ENCODE measurements at places on chromosomes 12 and 14.

DNA sequence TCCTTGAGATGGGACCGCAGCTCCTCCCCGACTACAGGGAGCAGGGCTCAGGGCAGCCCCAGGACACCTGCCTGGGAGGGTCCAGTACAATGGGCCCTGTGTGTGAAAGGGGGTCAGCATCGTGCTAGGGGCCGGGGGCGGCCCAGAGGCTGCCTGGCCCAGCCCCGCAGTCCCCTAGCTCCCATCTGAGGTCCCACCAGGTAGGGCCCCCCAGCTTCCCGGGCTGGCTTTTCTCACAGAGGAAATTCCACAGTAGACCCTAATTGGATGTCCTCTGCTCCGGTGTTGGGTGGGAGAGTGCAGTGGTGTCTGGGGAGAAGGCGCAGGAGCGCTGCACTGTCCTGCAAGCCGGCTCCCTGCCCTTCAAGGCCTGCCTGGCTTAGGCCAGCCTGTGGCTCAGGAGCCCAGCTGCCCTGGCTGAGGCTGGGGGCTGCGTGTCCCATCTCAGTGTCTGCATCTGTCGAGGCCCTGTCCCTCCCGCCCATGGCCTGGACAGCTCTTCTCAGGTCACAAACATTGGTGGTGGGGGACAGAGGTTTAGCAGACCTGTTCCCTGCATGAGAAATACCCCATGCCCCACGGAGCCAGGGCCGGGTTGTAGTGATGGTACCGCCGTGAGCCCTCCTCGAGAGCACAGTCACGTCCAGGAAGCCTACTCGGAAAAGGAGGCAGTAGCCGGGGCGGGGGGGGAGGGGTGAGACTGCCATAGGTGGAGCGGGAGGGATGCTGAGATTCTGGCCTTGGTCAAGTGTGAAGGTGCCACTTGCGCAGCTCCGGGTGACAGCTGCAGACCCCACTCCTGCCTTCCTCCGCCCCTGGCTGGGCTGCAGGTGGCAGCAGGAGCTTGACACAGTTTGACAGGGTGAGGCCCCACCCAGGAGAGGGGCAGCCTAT lies 11.6 kb downstream of the HIP1R start:
- DNase-seq, result no peak

GRCh38 chr12:24109381-24110039 lies 160.0 kb upstream of the SOX5 start:
- DNase-seq, result no peak

DNA sequence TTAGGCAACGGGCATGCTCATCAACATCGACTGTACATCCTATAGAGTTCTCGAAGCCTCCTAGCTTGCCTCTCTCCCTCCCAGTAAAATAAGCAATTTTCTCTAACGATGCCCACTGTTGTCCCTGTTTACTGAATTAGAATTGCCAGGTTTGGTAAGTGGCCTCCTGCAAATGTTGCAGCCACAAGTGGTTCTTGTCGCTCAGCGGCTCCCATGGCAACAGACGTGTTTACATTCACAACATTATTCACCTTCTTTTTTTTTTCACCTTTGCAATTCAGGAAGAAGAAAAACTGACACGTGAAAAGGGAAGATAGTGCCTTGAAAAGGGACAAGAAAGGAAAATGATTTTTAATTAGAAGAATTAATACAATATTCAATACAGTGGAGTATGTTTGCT lies 100.9 kb upstream of the PKP2 start:
- no peak for DNase-seq

GRCh38 chr12:6533653-6533922 lies 729 bp upstream of the GAPDH start:
- no peak for DNase-seq

DNA sequence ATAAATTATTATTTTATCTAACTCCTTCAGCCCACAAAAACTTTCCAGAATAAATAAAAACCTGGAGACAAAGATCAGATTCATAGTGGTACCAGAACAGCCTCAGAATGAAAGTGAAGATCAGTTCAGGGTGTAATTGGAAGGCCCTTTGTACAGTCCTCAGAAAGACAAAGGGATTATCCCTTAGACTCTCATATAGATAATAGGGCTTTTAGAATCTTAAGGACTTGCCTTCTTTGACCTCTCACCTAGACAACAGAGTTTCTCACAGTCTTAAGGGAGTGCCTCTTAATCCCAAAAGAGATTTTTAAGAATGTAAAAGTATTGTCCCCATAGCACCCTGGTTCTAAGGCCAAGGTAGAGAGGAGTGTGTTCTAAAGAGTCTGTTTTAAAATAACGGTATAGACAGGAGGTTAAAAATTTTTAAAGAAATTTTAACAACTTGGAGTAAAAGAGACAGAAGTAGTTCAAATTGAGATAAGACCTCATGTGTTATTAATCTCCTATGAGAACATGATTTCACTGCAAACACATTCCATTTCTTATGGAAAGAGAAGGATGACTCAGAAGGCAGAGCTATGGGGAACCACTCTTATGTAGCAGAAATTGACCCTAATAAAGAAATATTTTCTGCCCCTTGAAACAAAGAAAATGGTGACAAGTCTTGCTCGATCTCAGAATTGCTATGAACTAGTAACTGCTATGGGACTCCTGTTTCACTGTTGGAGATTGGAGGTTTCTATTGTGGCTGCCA lies 24.2 kb upstream of the NOVA1 start:
- DNase-seq, result no peak

DNA sequence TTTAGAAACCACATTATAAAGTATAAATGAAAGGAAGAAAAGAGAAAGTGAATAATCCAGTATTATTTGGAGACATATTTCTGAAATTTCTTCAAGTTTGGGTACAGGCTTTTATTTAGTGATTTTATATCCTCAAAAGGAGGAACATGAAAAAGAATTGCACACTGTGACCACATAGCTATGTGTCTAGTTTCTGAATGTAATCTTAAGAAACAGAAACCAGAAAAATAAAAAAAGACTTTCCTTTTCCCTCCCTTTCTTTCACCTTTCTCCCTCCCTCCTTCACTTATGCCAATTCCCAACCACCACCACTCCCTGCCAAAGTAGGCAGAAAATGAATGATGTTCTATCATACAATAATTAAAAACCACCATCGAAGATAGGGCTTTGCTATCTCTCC lies 189.6 kb downstream of the PRKD1 start:
- no peak for DNase-seq

DNA sequence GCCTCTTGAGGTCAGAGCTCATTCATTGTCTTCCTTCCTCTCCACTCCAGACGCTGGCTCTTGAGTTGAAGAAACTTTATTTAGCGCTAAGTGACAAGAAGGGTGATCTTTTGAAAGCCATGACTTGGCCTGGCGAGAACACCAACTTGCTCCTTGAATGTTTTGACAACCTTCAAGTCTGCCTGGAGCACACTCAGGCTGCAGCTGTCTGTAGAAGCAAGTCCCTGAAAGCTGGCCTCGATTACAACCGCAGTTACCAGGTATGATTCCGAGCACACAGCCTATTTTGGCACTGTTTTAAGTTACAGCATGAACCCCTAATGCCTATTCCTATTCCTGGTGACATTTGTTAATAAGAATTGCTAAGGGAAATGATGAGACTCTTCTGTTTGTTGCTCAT lies 167.6 kb downstream of the ESR2 start:
- no peak for DNase-seq

DNA sequence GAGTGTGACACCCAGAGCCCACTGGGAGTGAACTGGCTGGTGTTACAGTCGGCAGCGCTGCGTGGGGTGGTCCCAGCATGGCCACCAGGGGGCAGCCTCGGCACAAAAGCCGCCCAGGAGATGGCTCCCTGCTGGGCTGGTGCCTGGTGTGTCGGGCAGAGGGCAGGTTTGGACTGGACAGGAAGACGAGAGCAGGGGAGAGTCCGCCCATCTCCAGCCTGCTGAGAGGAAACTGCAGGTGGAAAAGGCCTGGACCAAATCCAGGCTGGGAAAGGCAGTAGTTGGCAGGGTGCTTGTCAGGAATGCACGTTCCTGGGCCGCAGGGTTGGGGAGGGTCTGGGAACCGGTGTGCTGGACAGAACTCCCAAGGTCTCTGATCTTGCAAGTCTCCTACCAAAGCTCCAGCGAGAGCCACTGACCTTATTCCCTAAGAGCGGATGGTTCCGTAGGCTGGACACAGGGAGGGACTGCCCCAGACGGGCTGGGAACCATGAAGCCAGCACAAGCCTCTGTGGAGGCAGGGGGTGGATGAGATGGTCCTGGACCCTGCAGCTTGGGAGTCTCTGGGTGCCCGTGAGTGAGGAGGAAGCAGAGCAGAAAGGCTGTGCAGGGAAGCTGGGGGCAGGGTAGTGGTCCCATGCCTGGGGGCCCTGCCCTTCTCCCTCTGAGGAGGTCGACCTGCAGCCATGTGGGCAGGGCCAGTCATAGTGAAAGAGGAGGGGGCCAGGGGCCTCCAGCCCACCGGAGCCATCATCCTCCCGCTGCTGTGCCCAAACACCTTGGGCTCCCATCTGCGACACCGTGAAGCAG lies 1.8 kb downstream of the AHNAK2 start:
- no peak for DNase-seq

DNA sequence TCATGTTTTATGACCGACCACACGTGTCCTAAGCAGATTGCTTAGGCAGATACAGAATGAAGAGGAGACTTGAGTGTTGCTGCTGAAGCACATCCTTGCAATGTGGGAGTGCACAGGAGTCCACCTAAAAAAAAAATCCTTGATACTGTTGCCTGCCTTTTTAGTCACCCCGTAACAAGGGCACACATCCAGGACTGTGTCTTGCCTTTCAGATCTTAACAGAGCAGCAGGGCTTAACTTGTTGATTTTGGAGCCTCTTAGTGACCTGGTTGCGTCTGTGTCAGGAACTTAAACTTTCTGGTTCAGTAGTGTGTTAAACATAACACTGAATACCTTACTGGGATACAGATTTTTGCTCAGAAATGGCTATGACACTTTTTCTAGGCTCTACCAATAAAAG lies 6.5 kb downstream of the EIF2B2 start:
- DNase-seq, result no peak

DNA sequence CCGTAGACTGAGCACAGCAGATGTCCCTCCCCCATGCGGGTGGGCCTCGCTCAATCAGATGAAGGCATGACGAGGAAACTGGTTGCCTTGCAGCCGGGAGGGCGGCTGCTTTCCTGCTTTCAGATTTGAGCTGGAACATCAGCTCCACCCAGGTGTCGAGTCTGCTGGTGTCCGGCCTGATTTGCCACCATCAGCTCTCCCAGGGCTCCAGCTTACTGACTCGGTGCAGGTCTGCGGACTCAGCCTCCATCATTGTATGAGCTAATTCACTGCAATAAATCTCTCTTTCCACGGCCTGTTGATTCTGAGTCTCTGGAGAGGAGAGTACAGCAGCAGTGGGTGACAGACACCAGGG lies 156.2 kb downstream of the KIF26A start:
- no peak for DNase-seq

GRCh38 chr12:99915251-99916082 lies 69.3 kb downstream of the ANKS1B start:
- DNase-seq, result no peak

- no peak for DNase-seq
Measured at GRCh38 chr12:93165384-93165932, 212.3 kb upstream of the NUDT4 start.

- peak; percentile 87 for DNase-seq
Measured at GRCh38 chr14:41607304-41607775, 664 bp downstream of the LRFN5 start.

DNA sequence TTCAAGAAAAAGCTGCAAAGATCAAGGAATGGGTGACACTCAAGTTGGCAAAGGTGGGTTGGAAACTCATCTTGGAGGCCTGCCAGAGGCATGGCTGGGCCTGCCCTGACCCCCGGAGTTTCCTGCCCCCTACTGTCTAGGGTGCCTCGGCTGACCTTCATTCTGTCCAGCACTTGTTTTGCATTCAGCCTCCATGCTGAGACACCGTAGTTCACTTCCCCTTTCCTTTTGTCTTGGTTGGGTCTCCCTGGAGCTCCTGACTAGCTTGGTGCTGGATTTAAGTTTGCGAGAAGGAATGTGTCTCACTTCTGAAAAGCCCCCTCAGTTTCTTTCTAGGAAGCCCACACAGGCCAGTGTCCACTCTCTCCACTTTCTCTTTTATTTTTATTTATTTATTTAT lies 26.5 kb downstream of the PLEKHH1 start:
- DNase-seq, result no peak

DNA sequence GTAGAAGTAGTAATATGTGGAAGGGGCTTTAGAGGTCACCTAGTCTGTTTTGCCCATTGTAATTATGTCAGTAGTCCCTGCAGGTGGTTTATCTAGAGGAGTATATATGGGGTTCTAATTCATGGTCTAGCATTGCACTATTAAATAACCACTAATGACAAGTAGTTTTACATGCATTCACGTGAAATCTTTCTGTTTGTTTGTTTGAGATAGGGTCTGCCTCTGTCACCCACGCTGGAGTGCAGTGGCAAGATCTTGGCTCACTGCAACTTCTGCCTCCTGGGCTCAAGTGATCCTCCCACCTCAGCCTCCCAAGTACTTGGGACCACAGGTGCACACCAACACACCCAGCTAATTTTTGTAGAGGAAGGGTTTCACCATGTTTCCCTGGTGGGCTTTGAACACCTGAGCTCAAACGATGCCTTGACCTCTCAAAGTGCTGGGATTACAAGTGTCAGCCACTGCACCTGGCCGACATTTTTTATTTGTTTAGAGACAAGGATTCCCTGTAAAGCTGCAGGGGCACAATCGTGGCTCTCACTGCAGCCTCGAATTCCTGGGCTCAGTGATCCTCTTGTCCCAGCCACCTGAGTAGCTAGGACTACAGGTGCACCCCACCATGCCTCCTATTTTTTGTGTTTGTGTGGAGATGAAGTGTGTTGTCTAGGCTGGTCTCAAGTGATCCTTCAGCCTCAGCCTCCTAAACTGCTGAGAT lies 12.0 kb upstream of the PSEN1 start:
- no peak for DNase-seq
